ENCODE measurements at places on chromosomes 4 and X.

GRCh38 chr4:158147151-158147550 lies 25.7 kb downstream of the GASK1B start:
- no peak overlapping the region for H3K4me3 ChIP-seq
- H3K27me3 ChIP-seq: no peaks in the 10 kb centered on the region
- no peak for DNase-seq
- no peaks in the 10 kb centered on the region for H3K4me1 ChIP-seq

- peak; percentile 20 for DNase-seq
- no peaks in the 10 kb centered on the region for H3K36me3 ChIP-seq
- H3K4me1 ChIP-seq: no peaks in the 10 kb centered on the region
- no peak overlapping the region for H3K4me3 ChIP-seq
- no peak overlapping the region for H3K27ac ChIP-seq
These were observed 183.4 kb downstream of the KIT start for GRCh38 chr4:54840992-54841768.

GRCh38 chr4:175891231-175891630 lies 79.2 kb upstream of the GPM6A start:
- no peak overlapping the region for H3K4me3 ChIP-seq
- H3K4me1 ChIP-seq: no peaks in the 10 kb centered on the region
- no peaks in the 10 kb centered on the region for H3K27me3 ChIP-seq
- no peaks in the 10 kb centered on the region for H3K36me3 ChIP-seq
- no peak for DNase-seq

DNA sequence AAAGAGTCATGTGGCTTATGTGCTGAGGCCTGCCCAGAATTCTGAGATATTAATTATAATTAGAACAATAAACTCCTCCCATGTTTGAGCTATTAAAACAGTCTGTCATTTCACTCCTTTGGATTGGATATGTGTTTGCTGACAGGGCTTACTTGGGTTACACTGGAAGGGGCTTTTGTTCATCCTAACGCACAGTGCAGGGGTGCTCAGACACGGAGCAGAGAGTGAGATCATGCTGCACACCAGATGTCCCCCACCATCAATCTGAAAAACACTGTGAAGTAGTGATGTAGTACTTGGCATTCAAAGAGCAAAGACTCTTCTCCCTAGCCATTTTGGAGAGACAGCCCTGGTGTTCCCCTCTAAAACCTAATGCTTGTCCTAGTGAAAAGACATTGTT lies 24.1 kb upstream of the SMIM10L2A start:
- no peak for DNase-seq
- no peaks in the 10 kb centered on the region for H3K36me3 ChIP-seq
- no peaks in the 10 kb centered on the region for H3K4me1 ChIP-seq
- H3K27ac ChIP-seq: no peak overlapping the region
- H3K27me3 ChIP-seq: no peaks in the 10 kb centered on the region
- no peak overlapping the region for H3K4me3 ChIP-seq

GRCh38 chr4:88136249-88136648 lies 22.2 kb downstream of the ABCG2 start:
- no peak overlapping the region for H3K27ac ChIP-seq
- no peaks in the 10 kb centered on the region for H3K36me3 ChIP-seq
- H3K4me1 ChIP-seq: peaks cover 2% of the 10 kb centered on the region
- H3K4me3 ChIP-seq: no peak overlapping the region

DNA sequence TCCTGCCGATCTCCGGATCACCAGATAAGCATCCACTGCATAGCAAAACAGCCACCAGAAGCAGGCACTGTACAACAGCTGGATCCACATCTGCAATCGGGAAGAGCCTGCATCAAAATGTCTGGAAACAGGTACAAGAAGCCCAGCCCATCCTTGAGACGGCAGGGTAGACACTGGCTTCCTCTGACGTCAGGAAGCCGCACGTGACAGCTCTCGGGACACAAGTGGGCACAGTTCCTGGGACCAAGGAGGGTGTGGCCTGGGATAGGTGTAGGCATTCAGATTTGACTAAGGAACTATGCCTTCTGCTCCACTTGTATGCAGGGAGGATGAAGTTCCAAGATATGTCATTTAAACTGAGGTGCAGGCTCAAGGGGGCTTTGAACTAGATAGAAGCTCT lies 6.3 kb downstream of the GPR143 start:
- H3K36me3 ChIP-seq: no peaks in the 10 kb centered on the region
- no peaks in the 10 kb centered on the region for H3K27me3 ChIP-seq
- H3K4me1 ChIP-seq: no peaks in the 10 kb centered on the region

GRCh38 chr4:30460818-30461217 lies 259.4 kb upstream of the PCDH7 start:
- H3K27ac ChIP-seq: no peak overlapping the region
- H3K27me3 ChIP-seq: no peaks in the 10 kb centered on the region
- H3K4me1 ChIP-seq: no peaks in the 10 kb centered on the region

DNA sequence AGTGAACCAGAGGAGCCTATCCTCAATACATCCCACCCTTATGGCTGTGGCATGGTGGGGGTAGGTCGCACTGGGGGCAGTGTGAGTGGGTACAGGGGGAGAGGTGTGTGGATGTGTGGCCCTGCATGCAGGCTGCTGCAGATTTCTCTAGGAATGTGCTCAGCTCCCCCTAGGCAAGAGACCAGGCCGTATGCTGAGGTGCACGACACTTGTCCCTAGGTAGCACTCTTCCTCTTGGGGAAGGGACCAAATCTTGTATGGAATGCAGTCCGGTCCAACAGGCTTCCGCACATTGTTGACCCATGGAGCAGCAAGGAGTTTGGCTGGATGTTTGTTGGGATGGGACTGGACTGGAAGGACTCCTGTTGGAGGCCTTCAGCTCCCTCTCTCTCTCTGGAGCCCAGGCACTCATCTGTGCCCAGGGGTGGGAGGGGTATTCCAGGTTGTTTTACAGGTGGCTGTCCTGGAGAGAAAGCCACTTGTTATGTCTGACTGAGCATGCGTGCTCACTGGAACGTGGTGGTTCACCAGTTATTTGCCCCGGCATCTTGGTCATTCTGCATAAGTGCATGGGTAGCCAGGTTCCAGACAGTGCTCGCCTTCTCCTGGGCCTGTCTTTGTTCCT lies 55.1 kb downstream of the NBDY start:
- H3K27ac ChIP-seq: no peak overlapping the region
- no peak overlapping the region for H3K4me3 ChIP-seq
- H3K36me3 ChIP-seq: peaks cover 19% of the 10 kb centered on the region
- no peak for DNase-seq
- H3K27me3 ChIP-seq: no peaks in the 10 kb centered on the region

DNA sequence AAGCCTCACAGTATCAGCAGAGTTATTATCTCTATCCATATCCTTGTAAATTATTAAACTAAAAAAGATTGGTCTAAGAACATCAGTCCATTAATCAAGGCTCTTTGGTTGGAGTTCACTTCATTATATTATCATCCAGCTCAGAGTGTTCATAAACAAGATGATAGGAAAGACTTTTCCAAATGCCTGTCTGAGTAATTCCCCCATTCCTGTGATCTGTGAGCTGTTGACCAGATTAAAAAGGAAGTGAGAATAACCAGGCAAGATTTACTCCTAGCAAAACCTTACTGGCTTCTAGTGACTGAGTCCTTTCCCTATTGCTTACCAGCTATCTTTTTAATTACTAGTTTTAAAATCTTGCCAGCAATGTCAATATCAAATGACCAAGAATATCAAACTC lies 14.9 kb downstream of the PKD2 start:
- no peak overlapping the region for H3K27ac ChIP-seq
- no peaks in the 10 kb centered on the region for H3K27me3 ChIP-seq
- H3K4me1 ChIP-seq: peaks cover 6% of the 10 kb centered on the region

GRCh38 chrX:71632923-71633657 lies 14.8 kb upstream of the CXCR3 start:
- peak overlapping the region; percentile 68 for H3K27ac ChIP-seq
- H3K4me1 ChIP-seq: no peaks in the 10 kb centered on the region
- DNase-seq: peak; percentile 58
- no peaks in the 10 kb centered on the region for H3K36me3 ChIP-seq

DNA sequence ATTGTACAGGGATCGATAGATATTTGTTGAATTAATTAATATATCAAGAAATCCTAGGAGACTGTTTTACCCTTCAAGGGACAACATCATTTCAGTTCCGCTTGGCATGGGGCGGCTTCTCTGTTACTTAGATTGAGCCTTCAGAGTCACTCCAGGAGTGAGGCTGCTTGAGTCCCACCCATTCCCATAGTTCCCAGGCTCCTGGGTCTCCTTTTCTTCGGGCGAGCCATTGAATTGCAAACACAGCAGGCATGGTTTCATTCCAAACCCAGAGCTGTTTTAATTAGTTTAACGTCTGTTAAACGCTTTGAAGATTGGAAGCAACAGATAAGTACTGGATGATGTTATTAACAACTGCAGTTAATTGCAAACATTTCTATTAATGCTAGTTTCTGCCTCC lies 571 bp upstream of the EDA start:
- no peaks in the 10 kb centered on the region for H3K36me3 ChIP-seq
- peaks cover 11% of the 10 kb centered on the region for H3K4me1 ChIP-seq
- no peak overlapping the region for H3K27ac ChIP-seq
- no peak for DNase-seq

DNA sequence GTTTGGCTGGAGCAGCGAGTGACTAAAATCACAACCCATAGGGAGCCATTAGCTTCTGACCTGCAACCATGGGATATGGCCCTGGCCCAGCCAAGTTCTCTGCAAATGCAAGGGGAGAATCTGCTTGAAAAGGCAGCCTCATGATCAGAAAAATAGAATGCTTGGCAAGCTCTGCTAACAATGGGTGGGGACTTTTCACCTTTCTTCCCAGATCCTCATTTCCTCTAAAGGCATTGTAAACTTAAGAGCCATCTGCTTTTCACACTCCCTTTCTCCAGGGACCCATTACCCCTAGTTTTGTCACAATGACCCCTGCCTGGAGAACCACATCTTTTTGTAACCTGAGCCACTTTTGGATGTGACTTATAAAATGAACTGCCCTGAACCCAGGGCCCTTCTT lies 104.3 kb downstream of the PARM1 start:
- H3K4me3 ChIP-seq: no peak overlapping the region
- no peak overlapping the region for H3K27ac ChIP-seq
- no peaks in the 10 kb centered on the region for H3K27me3 ChIP-seq
